Pulmonary artery endothelial cell (primary cell): ENCODE measurements at places on chromosomes 11 and 22. TPM values are rescaled to one million over a fixed set of nuclear protein-coding genes. Genes with fewer than 3 reads are reported as not detected.

PLA2G3 gene
- total RNA-seq: 0.07 and 0.26 TPM in 2 replicates

CARD10 gene
- total RNA-seq: 26.9 and 39.7 TPM in 2 replicates

ZP1 gene
- total RNA-seq: not detected in 2 replicates

SERGEF gene
- total RNA-seq: 19.9 and 23.3 TPM in 2 replicates

FANCF gene
- total RNA-seq: 13.3 and 13.5 TPM in 2 replicates

C1QTNF5 gene
- total RNA-seq: 61.2 and 101 TPM in 2 replicates

FERMT3 gene
- total RNA-seq: 75.9 and 109 TPM in 2 replicates

- no peak for DNase-seq
These were observed 11.7 kb upstream of the SOX10 start for GRCh38 chr22:37996079-37996478.

- DNase-seq: no peak
These were observed 152.8 kb downstream of the TBC1D22A start for GRCh38 chr22:46914916-46915894.

DNA sequence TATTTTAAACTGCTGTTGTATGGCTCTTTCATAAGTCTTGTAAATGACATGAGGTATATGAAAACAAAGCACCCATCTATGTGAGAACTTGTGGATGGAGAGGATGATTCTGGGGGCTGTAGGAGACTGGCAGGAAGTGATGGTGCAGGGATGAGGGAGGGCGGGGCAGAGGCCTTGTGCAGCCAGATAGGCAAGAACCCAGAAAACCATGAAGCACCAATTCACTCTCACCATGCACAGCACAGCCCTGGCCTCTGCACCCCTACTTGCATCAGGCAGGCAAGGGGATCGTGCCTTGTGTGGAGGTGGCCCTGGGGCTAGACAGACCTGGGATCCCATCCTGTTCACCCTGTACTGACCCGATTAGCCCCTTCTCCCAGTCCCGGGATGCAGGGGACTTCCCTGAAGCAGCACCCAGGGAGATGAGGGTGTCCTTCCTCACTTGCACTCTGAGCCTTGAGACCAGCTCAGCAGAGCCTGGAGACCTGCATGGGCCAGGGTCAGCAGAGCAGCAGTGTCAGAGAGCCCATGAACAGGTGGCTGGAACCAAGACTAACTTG, 85.5 kb downstream of the MORC2 start:
- no peak for DNase-seq

GRCh38 chr11:45850446-45850845, 3.2 kb downstream of the CRY2 start:
- DNase-seq: no peak

GRCh38 chr11:103662880-103663279, 373.6 kb upstream of the DDI1 start:
- DNase-seq: no peak

- DNase-seq: no peak
These were observed 19.9 kb downstream of the CTNND1 start for GRCh38 chr11:57781529-57781943.

DNA sequence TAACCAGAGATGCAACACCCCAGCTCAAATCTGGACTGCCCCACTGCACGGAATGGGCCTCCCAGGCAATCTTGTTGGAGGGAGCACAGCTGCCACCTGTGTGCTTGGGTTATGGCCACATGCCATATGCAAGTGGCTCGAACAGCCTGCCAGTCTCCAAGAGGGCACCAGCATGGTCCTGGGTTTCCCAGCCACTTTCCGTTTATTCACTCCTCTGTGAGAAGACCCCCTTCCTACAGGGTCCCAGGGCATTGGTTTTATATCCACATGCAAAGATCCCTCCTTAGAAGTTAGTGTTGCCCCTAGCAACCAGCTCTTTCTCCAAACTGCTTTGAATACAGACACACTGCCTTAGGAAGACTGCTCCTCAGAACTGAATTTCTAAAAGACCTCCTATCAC, 487.8 kb downstream of the BUD13 start:
- DNase-seq: no peak

GRCh38 chr11:72228844-72229231, 4.3 kb downstream of the INPPL1 start:
- no peak for DNase-seq

- DNase-seq: no peak
These were observed 192.8 kb downstream of the ETS1 start for GRCh38 chr11:128394431-128395089.

DNA sequence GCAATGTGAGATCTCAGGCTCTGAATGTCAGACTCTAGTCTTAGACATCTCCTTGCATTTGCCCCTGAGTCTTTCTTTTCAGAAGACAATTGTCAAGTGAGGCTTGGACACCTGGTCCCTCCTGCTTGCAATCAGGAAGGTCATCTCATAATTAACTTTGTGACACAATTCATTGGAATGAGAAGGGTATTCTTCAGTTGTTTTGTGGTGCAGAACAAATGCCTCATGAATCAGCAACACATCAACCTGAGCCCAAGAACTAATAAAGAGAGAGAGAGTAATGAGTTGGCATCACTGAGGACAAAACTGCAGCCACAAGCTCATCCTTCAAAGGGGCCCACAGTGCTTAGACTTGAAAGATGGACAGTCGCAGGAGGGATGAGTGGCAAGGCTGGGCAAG, 375.8 kb downstream of the INSC start:
- no peak for DNase-seq

GRCh38 chr22:35197071-35197470, 60.2 kb upstream of the HMGXB4 start:
- DNase-seq: no peak

DNA sequence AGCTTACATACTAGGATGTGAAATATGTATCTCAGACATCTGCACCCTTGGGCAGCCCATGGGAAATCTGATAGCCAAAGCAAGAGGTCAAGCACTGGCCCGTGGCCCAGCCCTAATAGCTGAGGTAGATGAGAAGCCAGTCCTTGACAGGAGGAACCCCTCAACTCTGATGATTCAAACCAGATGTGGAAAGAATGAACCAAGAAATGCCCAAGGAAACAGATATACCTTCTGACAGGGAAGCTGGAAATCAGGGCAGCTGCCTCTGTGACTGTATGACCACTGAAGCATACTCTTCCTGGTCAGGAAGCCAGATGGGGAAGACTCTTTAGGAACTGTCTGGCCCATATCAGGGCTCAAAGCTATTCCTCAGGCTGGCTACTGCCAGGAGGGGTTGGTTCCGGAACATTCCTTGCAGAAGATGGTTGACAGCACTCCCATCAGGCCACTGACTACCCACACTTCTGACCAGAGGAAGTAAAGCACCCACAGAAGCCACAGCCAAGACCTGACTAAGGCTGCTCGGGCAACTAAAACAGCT, 124.2 kb downstream of the SWAP70 start:
- no peak for DNase-seq

DNA sequence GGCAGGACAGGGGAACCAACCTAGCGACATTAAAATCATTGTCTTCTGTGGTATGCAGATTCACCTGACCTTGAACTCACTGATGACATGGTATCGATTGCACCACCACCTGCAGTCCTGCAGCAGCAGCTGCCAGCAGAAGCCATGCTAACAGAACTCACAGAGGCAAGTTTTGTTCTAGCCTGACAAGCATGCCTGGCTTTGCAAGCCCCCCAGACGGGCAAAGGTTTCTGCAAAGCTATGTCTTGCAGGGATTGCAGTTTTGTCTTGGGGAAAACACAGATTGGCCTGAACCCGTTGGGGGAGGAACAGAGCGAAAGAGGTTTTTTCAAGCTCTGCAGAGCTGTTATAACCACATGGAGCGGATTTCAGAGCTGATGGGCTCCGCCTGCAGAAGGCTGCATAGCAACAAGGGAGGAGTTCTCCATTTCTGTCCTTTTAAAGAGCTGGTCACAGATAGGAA, 221.0 kb downstream of the HIPK3 start:
- DNase-seq: no peak

GRCh38 chr22:34111210-34111824, 191.0 kb upstream of the LARGE1 start:
- no peak for DNase-seq

- DNase-seq: no peak
These were observed 64.4 kb downstream of the PRDM11 start for GRCh38 chr11:45210846-45211245.

DNA sequence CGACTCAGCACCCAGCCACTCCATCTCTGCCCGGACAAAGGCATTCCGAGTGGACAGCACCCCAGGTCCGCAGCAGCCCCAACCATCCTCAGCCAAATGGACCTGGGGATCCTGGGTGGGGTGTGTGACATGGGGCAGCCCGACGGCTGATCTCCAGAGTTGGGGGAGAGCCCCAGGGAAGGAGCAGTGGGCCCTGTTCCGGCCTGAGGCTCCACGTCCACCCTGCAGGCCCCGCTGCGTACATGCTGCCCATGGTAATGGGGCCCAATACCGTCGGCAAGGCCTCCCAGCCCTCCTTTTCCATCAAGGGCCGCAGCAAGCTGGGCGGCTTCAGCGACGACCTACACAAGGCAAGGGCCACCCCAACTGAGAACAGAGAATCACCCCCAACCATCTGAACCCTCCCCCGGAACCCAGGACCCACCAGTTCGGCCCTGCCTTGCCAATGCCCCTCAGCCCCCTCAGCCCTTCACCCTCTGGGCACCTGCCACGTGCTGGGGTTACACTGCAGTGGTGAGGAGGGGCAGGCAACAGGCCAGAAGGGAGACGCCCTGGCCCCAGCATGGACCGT, 5.4 kb downstream of the SCGB1C1 start:
- DNase-seq: no peak

- no peak for DNase-seq
These were observed 53.2 kb downstream of the TRIOBP start for GRCh38 chr22:37749831-37750595.

- no peak for DNase-seq
These were observed 838 bp upstream of the MTFP1 start for GRCh38 chr22:30424534-30425326.
